NCI-H524 treated with DMSO at 0.1 percent for 48 hours (cell line): ENCODE measurements at places on chromosomes 4 and X.

GRCh38 chrX:69290292-69290691, 125.0 kb upstream of the PJA1 start:
- DNase-seq, result no peak

DNA sequence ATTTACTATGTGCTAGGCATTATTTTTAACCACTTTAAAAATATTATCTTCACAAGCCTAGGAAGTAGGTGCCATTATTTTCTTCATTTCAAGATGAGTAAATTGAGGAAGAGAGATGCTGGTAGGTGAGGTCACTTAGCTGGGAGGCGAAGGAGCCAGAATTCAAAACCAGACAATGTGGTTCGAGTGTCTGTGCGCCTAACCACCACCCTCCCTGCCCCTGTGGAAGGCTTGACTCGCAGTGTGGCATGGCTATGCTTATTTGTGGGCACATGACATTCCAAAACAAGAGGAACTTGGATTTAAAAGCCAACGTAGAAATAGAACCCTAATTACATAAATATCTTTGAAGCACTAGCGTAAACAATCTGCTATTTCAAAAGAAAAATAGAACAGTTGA, 226.6 kb upstream of the PITX2 start:
- no peak for DNase-seq

DNA sequence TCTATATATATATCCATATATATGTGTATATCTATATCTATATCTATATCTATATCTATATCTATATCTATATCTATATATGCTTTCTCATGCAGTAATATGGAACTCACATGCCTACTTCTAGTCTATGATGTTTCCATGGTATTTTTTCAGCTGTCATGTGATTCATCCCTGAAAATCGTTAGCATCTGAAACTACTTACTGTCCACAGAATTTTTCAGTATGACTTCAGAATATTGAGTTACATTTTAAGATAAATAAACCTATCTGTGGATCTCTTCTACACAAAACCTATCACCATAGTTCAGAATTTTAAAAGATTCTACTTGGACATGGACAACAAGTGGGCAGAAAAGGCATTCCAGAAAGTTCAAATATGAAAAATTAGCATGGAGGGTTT, 855.1 kb upstream of the INTU start:
- DNase-seq, result no peak

- no peak for DNase-seq
Measured at GRCh38 chr4:183961795-183962194, 56.7 kb downstream of the STOX2 start.
